Upper lobe of left lung (tissue), 6 donors: ENCODE measurements at places on chromosomes 2 and 18. TPM values are rescaled to one million over a fixed set of nuclear protein-coding genes. Genes with fewer than 3 reads are reported as not detected.

- no peak overlapping the region for H3K27ac ChIP-seq
- H3K27me3 ChIP-seq: no peaks in the 10 kb centered on the region
Observed at GRCh38 chr18:25187521-25188192, 164.3 kb downstream of the ZNF521 start.

GRCh38 chr18:7604361-7604760, 37.2 kb downstream of the PTPRM start:
- no peaks in the 10 kb centered on the region for H3K36me3 ChIP-seq
- no peak for DNase-seq
- peaks cover 41% of the 10 kb centered on the region for H3K4me1 ChIP-seq

DNA sequence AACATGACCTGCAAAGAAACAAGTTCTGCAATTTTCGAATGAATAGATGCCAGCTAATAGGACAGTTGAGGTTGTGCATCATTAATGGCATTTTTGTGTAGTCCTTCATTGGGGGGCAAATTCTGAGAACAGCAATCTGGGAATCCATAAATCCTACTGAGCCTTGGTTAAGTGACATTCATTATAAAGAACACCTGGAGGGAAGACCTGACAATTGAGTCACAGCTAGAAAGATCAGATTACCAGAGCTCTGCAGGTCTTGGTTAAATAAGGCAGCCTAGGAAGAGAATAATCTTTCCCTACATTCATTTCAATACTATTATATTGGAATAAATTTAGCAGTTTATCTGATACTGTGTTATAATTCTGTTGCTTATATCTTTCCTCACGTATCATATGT, 14.3 kb downstream of the KCNH7 start:
- no peaks in the 10 kb centered on the region for H3K27me3 ChIP-seq
- no peak overlapping the region for H3K4me3 ChIP-seq
- H3K36me3 ChIP-seq: no peaks in the 10 kb centered on the region
- no peak overlapping the region for H3K27ac ChIP-seq
- DNase-seq: no peak
- no peaks in the 10 kb centered on the region for H3K4me1 ChIP-seq

DNA sequence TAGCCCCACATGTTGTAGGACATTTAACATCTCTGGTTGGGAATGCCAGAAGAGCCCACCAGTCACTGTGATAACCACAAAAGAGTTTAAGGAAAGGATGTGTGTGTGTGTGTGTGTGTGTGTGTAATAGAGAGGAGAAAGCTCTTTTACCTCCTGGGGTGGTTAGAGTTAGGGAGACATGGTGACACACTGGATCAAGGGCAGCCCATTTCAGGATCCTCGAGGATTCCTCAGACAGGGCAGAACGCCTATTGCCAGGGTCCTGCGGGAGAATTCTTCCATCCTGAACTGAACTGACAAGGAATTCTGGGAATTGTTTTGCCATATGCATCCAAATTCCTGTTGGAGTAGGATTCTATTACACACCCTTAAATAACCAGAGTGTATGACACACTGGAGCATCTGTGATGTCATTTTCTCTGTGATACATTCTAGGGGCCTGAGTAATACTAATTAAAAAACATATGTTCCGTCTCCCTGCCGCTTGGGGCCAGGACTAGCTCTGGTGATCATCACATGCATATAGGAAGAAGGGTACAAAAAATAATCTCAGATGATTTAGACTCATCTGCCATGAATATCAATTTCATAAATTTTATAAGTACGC, 156.4 kb upstream of the MMADHC start:
- no peak overlapping the region for H3K27ac ChIP-seq
- H3K36me3 ChIP-seq: no peaks in the 10 kb centered on the region
- no peak overlapping the region for H3K4me3 ChIP-seq

DNA sequence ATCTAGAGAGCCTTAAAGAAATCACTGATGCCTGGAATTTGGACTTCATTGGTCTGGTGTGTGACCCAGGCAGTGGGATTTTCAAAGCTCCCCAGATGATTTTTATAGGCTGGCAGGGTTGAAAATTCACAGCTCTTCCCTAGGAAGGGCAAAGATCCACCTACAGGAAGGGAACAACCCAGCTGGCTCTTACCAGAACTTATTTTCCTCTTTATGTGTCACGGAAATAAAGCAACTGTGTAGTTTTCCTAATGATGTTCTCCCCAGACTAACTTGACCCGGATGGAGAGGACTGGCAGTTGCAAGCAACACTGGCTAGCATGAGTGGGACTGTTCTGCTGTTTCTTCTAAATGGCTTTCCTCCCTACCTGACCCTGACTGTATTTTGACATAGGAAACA, 235.6 kb downstream of the ALPK2 start:
- no peak overlapping the region for H3K27ac ChIP-seq
- no peaks in the 10 kb centered on the region for H3K27me3 ChIP-seq
- DNase-seq: no peak
- H3K4me1 ChIP-seq: no peaks in the 10 kb centered on the region
- H3K36me3 ChIP-seq: peaks cover 54% of the 10 kb centered on the region
- no peak overlapping the region for H3K4me3 ChIP-seq

- no peaks in the 10 kb centered on the region for H3K27me3 ChIP-seq
- H3K36me3 ChIP-seq: no peaks in the 10 kb centered on the region
- no peak for DNase-seq
- no peak overlapping the region for H3K27ac ChIP-seq
- no peaks in the 10 kb centered on the region for H3K4me1 ChIP-seq
Observed at GRCh38 chr2:221042926-221043325, 529.2 kb downstream of the EPHA4 start.

DNA sequence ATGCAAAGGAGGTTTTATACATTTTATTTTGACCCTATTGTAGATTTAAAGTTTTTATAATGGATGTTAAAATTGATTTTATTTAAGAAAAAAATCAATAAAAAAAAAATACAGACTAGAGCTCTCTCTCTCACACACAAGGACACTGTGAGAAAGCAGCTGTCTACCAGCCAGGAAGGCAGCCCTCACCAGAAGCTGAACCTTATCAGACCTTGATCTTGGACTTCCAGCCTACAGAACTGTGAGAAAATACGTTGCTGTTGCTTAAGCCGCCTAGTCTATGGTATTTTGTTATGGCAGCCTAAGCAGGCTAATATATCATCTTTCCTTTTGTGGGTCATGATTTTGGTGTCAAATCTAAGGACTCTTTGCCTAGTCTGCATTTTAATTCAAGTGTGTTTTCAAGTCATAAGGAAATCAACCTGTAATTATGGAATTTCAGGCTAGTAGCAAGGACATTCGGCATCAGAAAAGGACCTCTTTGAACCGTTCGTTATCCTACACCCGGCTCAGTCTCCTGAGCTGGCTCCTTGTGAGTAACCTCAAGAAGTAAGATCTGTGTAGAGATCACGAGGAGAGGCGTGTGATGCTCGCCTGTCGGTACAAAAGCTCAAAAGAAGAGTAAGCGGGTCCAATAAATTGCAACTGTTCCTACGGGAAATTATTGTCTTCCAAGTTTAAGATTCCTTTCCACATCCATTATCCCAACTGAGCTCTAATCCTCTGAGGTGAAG, 98.2 kb downstream of the PDCL3 start:
- no peak overlapping the region for H3K27ac ChIP-seq
- no peaks in the 10 kb centered on the region for H3K4me1 ChIP-seq
- no peaks in the 10 kb centered on the region for H3K27me3 ChIP-seq

- no peak overlapping the region for H3K4me3 ChIP-seq
- H3K27ac ChIP-seq: no peak overlapping the region
- H3K27me3 ChIP-seq: no peaks in the 10 kb centered on the region
- no peaks in the 10 kb centered on the region for H3K36me3 ChIP-seq
- no peak for DNase-seq
Observed at GRCh38 chr2:167825664-167826063, 421.7 kb downstream of the STK39 start.

- H3K4me1 ChIP-seq: no peaks in the 10 kb centered on the region
- DNase-seq: no peak
- H3K27me3 ChIP-seq: no peaks in the 10 kb centered on the region
Observed at GRCh38 chr2:173612354-173612753, 257.7 kb downstream of the CDCA7 start.

- H3K4me1 ChIP-seq: no peaks in the 10 kb centered on the region
- no peaks in the 10 kb centered on the region for H3K36me3 ChIP-seq
- peak overlapping the region; percentile 46 for H3K4me3 ChIP-seq
Observed at GRCh38 chr18:3411854-3412268, 38.1 kb upstream of the TGIF1 start.

DNA sequence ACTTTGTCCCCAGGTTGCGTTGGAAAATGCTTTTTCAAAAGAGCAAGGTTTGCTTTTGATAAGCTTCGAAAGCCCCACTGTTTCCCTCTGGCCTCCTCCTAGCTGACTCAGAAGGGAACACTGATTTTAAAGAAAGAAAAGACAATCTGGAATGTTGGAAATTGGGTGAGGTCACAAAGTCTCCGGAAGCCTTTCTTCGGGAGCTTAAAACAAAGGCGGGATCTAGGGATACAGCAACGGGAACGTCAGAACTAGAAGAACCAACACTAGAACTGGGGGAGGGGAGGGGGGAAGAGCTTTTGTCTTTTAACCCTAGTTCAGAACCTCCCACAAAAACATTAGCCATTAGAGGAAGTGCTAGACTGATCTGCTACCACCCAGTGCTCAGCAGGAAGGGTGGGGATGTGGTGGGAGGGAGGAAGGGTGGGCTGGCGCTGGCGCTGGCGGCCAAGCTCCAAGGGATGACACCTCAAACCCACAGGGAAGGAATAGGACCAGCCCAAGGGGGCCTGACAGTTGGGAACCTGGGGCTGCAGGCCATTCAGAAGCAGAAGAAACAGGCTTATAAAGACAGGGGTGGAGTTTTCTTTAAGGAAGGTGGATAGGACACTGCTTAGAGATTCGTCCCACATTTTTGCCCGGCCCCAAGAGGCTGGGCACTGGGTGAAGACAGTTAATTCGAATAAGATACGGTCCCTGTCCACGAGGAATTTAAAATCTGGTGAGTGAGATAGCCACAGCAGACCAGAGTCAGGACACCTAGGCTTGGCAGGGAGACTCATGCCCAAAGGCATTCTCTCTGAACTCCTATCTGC, 1.7 kb downstream of the TMSB10 start:
- peak; percentile 89 for DNase-seq
- H3K27ac ChIP-seq: peak overlapping the region; percentile 93
- H3K36me3 ChIP-seq: no peaks in the 10 kb centered on the region
- peak overlapping the region; percentile 94 for H3K4me3 ChIP-seq

- H3K36me3 ChIP-seq: no peaks in the 10 kb centered on the region
- H3K4me3 ChIP-seq: no peak overlapping the region
- H3K27ac ChIP-seq: no peak overlapping the region
- H3K4me1 ChIP-seq: no peaks in the 10 kb centered on the region
- DNase-seq: no peak
- no peaks in the 10 kb centered on the region for H3K27me3 ChIP-seq
Observed at GRCh38 chr2:30752811-30753210, 54.4 kb downstream of the CAPN13 start.

GRCh38 chr2:74571058-74571457, 16.5 kb downstream of the DOK1 start:
- no peak for DNase-seq
- peaks cover 5% of the 10 kb centered on the region for H3K4me1 ChIP-seq
- H3K36me3 ChIP-seq: no peaks in the 10 kb centered on the region

DNA sequence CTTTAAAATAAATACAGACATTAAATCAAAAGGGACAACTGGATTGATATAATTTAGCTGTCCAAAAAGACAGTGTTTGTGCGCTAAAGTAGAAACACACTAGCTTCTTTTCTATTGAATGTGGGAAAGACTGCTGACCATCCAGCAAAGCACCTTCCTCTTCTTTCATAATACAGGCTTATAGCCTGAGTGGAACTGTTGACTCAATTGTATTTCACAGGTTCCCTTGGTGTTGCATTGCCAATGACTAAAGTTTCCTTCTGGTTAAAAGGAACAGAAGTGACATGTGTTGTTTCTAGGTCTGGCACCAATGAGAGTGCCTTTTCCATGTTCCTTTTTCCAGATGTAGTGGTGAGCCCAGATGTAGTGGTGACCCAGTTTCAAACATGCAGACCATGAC, 412.3 kb downstream of the RNF144A start:
- H3K27ac ChIP-seq: no peak overlapping the region
- H3K27me3 ChIP-seq: no peaks in the 10 kb centered on the region
- no peak overlapping the region for H3K4me3 ChIP-seq
- DNase-seq: no peak
- H3K4me1 ChIP-seq: no peaks in the 10 kb centered on the region

- H3K4me3 ChIP-seq: peak overlapping the region; percentile 73
- no peaks in the 10 kb centered on the region for H3K27me3 ChIP-seq
- DNase-seq: peak; percentile 34
- peaks cover 14% of the 10 kb centered on the region for H3K4me1 ChIP-seq
- peak overlapping the region; percentile 82 for H3K27ac ChIP-seq
Observed at GRCh38 chr2:70994009-70994698, 519 bp downstream of the TEX261 start.

DNA sequence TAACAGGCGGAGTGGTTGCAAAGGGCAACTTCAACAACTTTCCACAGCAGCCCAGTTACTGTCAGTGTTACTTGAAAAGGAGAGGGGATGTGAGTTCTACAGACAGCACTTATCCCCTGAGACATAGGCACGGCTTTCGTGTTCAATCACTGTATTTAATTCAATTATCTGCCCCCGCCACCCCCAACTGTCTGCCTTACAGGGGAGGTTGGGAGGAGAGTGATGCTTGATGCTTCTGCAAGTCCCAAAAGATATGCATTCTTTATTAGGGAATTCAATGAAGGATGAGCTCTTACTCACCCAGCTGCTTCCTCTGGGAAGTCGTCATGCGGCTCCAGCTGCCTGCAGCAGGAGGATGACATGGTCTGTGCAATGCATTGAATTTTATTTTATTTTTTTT, 639.9 kb downstream of the DCC start:
- no peaks in the 10 kb centered on the region for H3K27me3 ChIP-seq
- DNase-seq: no peak
- no peaks in the 10 kb centered on the region for H3K36me3 ChIP-seq
- no peaks in the 10 kb centered on the region for H3K4me1 ChIP-seq
- no peak overlapping the region for H3K27ac ChIP-seq
- H3K4me3 ChIP-seq: no peak overlapping the region

Gene ASNSD1
- total RNA-seq: 49.6 TPM

Gene GCKR
- total RNA-seq: not detected

Gene RAPH1
- total RNA-seq: 55.5 TPM

Gene APOB
- 1.1 TPM for total RNA-seq

Gene GBX2
- not detected for total RNA-seq

Gene UGT1A5
- total RNA-seq: not detected

Gene LRRC30
- not detected for total RNA-seq

Gene OSR1
- 19.4 TPM for total RNA-seq

Gene SGPP2
- total RNA-seq: 13.1 TPM
